ENCODE measurements at places on chromosomes 11 and 22.

GRCh38 chr11:66863428-66864125 is 6.7 kb downstream of the LRFN4 start:
- DNase-seq, result no peak

GRCh38 chr11:105142167-105142566 is 2.6 kb upstream of the CARD18 start:
- no peak for DNase-seq

GRCh38 chr11:73317373-73317772 is 9.3 kb downstream of the ARHGEF17 start:
- no peak for DNase-seq

GRCh38 chr11:24567380-24567779 is 70.5 kb downstream of the LUZP2 start:
- DNase-seq, result no peak

- DNase-seq, result no peak
These were observed 61.0 kb upstream of the LYVE1 start for GRCh38 chr11:10629411-10630002.

- DNase-seq, result peak; percentile 33
These were observed 458 bp downstream of the RTN4R start for GRCh38 chr22:20267441-20268278.

DNA sequence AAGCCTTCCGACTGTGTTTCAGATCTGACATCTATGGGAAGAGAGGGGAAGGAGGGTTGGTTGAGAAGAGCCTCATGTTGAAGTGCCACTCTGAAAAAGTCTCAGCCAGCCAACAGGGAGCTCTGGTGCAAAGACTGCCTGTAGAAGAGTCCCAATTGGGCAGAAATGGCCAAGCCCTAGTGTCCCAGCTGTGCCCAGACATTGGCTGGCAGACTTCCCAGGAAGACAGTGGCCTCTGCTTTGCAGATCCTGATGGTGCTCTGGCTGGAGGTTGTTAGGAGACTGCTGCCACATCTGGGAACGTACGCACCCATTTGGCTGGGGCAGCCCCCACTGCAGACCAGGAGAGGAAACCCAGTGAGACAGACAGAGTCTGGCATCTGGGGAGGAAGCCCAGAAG is 3.2 kb upstream of the PLA2G3 start:
- DNase-seq, result no peak

DNA sequence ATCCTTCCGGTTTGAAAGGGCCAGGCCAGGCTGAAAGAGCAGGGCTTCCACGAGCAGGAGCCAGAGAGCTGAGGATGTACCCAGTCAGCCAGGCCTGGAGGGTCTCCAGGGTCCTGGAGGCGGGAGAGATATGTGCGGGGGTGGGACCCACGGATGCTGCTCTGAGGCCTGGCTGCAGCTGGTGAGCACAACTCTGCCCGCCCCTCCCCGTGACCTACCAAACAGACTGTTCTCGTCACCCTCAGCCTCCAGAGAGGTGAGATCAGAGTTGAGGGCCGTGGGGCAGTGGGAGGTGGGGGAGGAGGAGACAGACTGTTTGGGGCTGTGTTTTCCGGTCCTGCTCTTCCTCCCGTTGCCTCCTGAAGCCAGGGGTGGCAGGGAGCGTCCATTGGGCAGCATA is 42.2 kb downstream of the TRIOBP start:
- no peak for DNase-seq

DNA sequence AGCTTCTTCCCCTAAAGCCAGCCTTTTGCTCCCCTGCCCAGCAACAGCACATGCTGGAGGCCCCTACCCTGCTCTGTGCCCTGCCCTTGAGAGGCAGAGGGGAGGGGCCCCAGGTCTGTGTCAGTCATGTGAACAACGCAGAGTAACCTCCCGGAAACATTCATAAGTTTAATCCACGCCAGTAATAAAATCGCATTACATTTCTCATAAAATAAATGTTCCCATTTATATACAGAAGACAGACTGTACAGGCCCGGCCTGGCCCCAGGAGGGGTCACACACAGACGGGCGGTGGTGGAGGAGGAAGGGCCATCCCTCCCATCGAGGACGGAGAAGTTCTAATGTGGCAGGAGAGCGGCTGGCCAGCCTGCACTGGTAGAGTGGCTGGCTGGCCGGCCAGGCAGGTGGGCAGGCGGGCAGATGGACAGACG is 39.5 kb downstream of the LMO1 start:
- no peak for DNase-seq

- DNase-seq, result no peak
These were observed 109.7 kb upstream of the CLPB start for GRCh38 chr11:72543849-72544542.

DNA sequence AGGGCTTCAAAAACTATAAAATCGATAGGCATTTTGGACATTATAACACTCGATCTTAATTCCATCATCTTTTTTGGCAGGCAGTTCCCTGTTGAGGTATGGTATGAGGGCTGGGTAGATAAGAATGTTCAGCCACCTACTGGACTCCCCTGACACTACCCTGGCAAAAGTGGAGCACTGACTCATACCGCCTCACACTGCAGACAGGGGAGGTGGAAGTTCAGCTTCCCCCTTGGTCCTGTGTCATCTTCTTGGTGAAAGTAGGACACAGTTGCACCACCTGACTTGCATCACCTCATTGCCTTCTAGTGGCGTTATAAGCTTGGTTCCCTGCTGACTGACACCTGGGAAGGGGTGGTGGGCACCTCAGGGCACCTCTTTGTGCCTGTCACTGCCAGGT is 30.4 kb downstream of the PAAF1 start:
- DNase-seq, result peak; percentile 74

DNA sequence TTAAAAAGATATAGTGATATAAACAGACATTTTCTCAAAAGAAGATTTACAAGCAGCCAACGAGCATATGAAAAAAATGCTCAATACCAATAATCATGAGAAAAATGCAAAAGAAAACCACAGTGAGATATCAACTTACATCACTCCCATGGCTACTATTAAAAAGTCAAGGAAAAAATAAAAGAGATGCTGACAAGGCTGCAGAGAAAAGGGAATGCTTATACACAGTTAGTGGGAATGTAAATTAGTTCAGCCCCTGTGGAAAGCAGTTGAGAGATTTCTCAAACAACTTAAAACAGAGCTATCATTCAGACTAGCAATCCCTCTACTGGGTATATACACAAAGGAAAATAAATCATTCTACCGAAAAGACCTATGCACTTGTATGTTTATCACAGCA is 97.1 kb upstream of the CARD18 start:
- DNase-seq, result no peak

- peak; percentile 46 for DNase-seq
These were observed 22.5 kb downstream of the SUN2 start for GRCh38 chr22:38733329-38733723.

GRCh38 chr11:102010776-102011494 is 36.3 kb upstream of the CFAP300 start:
- peak; percentile 95 for DNase-seq

DNA sequence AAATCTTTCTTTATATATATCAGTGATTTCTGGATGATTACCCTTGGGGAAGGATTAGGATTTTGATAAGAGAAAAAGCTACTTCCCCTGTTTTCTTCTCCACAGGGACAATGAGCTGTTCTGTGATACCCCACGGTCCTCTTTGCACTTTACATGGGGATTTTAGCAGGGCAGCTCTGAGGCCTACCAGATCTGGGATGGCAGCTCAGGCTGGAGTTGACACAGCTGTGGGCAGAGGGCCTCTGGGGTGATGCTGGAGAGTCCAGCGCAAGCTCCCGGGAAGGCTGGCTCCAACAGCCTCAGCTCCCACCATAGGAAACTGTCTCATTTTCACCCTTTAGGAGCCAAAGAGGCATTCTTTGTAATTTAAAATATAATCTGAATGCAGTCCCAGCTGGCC is 383.8 kb upstream of the NARS2 start:
- no peak for DNase-seq

GRCh38 chr22:19876314-19876940 is 21.8 kb upstream of the GNB1L start:
- no peak for DNase-seq

- DNase-seq, result peak; percentile 41
These were observed 1.8 kb downstream of the AHNAK start for GRCh38 chr11:62544581-62545436.

DNA sequence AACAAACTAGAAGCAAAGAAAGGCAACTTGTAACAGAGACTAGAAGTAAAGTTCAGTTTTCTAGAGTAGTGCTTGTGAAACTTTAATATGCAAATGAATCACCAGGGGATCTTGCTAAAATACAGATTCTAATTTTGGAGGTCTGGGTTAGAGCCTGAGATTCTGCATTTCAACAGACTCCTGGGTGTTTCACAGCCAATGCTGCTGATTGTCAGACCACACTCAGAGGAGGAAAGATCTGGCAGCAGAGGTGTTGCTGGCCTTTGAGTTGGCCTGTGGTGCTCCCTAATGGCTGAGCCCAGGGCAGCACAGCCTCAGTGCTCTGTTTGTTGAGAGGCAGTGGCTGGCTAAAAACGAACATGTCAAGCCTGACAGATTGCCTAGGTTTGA is 5.4 kb downstream of the CRY2 start:
- no peak for DNase-seq

DNA sequence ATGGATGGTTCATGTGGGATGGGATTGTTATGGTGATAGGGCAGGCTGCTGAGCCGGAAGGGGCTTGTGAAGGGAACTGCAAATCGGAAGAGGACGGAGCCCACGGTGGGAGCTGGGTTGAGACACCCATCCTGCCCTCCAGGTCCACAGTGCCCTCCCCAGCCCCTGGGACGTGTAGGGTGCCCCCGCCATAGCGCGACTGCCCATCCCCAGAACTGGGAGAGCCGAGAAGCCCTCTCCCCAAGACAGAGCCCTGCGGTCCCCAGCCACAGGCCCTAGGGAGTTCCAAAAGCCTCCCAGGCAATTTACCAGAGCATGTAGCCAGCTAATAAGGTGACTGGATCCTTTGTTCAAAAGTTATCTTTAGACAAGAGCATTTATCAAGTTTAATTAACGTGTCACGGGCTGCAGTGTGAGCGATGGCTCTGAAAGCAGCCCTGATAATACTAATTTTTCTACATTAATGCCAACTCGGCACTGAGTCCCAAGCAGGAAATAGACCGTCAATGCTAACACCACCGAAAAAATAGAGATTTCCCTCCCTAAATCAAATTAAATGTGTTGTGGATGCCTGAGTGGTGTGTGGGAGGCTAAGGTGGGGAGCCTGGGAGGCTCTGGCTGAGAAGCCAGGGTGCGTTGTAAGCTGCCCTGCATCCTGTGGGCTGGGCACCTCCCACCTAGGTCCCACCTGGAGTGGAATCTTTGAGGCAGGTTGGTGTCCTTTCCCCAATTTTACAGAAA is 76.8 kb upstream of the RTL6 start:
- no peak for DNase-seq

GRCh38 chr11:62922653-62923431 is 1.7 kb upstream of the CHRM1 start:
- no peak for DNase-seq

GRCh38 chr11:72586321-72587090 is 87.7 kb downstream of the PDE2A start:
- no peak for DNase-seq

GRCh38 chr22:25402501-25403283 is 161.8 kb upstream of the GRK3 start:
- DNase-seq, result peak; percentile 51

GRCh38 chr11:28400331-28401100 is 292.3 kb downstream of the METTL15 start:
- DNase-seq, result peak; percentile 26

GRCh38 chr22:42328130-42328783 is 57.8 kb upstream of the TCF20 start:
- no peak for DNase-seq

- no peak for DNase-seq
These were observed 42.1 kb downstream of the PAMR1 start for GRCh38 chr11:35483131-35483820.

- DNase-seq, result no peak
These were observed 6.6 kb upstream of the MS4A18 start for GRCh38 chr11:60717956-60718355.

- no peak for DNase-seq
These were observed 24.2 kb downstream of the FBLN1 start for GRCh38 chr22:45526768-45527360.

DNA sequence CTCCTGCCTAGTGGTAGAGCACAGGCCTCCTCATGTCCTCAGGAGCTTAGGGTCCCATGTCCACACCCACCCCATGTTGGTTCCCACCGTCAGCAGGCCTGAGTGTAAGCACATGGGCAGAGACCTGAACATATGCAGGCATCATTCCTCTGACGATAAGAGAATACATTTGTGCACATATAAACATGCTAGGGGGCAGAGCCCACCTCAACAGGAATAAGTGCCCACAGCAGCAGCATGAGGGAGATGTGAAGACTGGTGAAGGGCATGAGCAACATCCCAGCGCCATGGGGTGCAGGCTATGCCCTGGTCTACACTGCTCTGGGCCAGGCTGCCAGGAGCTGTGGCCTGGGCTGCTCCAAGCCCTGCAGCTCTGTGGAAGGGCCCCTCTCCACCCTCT is 16.9 kb downstream of the ADORA2A start:
- no peak for DNase-seq

- DNase-seq, result peak; percentile 54
These were observed 160.5 kb upstream of the TBCEL start for GRCh38 chr11:120863359-120863758.
